Anterior cingulate cortex (tissue), 58 donors: ENCODE measurements at places on chromosomes 12 and 14.

GRCh38 chr12:125330645-125331341, 265.6 kb downstream of the AACS start:
- peak; percentile 52 for DNase-seq

DNA sequence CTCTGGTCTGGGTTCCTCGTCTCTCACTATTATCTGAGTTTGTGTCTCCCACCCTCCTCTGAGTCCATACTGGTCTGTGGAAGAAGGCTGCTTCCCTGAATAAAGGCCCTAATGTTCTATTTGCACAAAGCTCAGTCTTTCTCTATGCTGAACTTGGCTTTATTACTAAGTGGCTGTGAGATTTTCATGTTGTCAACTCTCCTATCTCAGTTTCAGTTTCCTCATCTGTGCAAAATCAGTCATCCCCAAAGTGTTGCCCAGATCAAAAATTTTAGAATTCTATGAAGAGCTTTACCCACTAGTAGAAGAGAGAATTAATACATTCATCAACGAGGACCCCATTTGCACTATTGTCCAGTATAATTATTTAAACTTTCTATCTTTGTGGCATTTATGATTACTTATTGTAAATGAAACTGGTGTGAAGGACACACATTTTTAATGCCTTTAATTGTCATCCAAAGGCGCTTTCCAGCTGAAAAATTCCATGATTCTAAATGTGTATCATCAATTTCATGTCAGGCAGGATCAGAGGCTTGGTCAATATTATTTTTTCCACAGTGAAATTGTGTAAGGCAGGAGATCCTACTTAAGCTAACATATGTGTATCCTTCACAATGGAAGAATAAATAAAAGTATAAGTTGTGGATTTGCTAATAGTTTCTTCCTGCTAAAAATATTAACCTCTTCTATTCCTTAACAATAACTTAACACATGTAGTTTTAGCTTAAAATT, 79.1 kb upstream of the EEA1 start:
- no peak for DNase-seq

DNA sequence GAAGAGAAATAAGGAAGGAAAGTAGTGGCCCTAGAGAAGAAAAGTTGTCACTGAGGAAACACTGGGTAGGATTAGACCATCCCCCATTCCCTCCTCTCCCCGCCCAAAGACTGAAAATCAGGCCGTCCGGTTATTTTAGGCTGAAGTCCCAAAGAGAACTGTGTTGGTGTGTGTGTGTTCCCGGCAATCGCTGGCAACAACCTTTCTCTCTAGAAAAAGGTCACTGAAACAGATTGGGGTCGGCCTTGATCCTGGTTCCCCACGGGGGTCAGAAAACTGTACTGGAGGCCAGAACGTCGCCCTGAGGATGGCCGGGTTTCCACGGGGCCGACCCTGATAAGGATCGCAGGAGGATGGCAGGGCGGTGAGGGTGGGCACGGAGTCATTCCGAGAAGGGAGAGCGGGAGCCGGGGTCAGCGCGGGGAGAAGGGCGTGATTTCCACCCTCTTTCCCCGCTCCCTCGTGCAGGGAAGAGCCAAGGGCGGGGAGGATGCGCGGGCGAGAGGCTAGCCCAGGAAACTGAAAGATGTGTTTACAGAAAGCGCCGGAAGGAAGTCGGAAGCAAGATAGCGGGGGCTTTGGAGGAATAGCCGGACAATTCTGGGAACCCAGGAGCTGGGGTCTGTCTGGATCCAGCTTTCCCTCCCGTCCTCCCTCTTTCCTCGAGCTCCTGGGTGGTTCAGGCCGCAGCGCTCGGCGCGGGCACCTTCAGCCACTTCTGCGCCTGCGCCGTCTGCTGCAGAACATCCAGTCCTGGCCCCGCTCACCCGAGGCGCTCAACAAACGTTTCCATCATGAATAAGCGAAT, 25.3 kb upstream of the SPTLC2 start:
- DNase-seq: peak; percentile 19

DNA sequence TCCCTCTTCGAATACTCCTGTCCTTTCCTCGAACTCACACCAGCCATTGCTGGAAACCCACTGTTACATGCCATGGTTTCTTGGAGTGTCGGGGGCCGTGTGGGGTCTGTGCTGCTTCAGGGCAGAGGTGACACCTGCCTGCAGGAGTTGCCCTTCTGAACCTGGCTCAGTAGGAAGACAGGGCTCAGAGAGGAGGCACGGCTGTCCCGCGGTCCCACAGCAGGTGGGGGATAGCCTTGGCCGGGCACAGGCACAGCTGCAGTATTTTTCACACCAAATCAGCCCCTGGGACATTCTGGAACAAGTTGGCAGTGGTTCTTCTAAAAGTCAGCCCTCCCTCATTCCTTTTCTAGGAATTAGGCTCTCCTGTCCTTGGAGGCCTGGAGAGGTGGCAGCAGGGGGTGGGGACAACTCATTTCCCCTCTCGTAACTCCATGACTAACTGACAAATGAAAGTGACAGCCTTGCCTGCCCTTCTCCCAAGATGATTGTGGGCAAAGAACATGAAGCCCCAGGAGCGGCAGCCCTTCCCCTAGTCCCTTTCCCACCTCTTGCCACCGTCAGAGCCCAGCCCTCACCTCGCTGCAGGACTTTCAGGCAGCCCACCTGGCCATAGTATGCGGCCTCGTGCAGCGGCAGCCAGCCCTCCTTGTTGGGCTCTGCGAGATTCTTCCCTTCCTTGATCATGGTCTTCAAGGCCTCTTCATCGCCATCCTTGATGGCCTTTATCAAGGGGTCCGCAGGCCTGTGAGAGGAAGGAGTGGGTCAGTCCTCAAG, 22.4 kb downstream of the ASB2 start:
- DNase-seq: no peak

DNA sequence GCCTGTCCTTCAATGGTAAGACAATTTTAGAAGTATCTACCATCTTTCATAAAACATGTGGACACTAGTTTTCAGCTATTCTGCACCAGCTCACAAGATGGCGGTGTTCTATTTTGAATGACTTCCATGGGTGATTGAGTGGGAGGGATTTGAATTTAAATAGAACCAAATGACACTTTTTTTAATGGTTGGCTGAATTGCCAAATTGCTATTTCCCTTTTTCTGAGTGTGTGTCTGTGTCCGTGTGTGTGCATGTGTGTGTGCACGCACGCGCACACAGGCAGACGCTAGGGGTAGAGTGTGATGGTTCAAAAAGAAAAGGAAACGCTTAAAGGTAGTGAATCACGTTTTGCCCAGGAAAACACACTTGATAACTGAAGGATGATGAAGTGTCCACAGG, 362.6 kb downstream of the DAD1 start:
- no peak for DNase-seq

- DNase-seq: no peak
Measured at GRCh38 chr14:68413509-68413908, 379.4 kb downstream of the ZFP36L1 start.

GRCh38 chr12:114852976-114853529, 169.1 kb upstream of the TBX3 start:
- DNase-seq: no peak

DNA sequence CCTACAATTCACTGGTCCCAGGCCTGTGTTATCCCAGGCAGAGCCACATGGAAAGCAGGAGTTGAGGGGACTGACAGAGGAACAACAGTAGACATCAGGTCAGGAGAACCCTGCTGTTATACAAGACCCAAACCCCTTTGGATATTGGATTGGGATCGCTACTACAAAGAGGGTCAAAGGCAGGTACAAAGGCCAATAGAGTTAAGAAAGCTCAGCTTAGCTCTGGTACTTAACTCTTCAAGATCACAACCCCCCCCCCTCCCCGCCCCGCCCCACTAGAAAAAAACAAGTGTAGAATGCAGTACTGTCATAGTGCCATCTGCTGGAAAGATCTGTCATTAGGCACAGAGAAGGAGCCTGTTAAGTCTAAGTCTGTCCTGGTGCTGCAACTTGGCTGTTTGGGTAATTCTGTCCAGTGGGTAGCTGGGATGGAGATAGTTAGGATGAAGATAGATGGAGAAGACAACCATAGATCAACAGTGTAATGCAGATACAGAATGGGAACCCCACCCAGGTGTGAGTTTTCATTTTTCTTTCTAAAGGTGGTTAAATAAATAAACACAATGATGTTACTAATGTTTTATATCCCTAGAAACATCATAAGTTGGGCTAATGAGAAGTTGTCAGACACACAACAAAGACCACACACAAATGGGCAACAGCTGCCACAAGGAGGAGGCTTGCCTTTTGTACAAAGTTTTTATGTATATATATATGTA, 17.2 kb downstream of the REM2 start:
- no peak for DNase-seq

- DNase-seq: no peak
Measured at GRCh38 chr14:45705940-45706534, 453.0 kb upstream of the MIS18BP1 start.

DNA sequence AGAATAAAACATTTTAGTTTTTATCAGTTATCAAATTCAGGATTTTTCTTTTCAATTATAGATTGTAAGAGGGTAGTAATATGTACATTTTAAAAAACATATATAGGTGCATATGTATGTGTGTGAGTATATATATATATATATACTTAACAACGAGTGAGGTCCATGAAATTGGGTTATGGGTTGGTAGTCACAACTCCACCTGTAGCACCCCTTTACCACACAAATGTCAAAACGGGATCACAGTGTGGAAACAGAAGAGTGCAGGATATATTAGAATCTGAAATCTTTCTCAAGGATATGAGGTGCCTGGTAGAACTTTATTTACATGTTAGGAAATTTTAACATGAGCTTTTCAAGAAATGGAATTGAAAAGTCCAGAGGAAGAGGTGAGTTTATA, 31.3 kb downstream of the MIA2 start:
- DNase-seq: no peak

- no peak for DNase-seq
Measured at GRCh38 chr14:95190346-95190840, 33.1 kb upstream of the DICER1 start.

GRCh38 chr14:65070471-65070976, 31.8 kb downstream of the MAX start:
- no peak for DNase-seq

DNA sequence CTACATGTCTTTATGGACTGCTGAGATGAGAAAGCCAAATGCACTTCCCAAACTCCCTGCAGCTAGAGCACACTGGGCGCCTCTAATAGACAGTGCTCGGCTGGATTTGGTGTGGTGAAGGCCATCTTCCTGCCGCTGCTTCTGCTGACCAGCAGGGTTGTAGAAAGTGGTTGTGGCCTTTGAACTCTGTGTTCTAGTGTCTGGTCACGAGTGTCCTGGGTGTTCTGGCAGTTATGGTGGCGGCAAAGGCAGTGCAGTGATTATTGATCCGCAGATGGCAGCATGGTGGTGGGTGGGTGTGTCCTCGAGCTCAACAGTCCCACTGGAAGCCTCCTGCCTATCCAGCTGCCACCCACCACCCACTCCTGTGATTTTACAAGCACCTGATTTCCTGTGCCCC, 43.4 kb downstream of the SMIM41 start:
- no peak for DNase-seq

DNA sequence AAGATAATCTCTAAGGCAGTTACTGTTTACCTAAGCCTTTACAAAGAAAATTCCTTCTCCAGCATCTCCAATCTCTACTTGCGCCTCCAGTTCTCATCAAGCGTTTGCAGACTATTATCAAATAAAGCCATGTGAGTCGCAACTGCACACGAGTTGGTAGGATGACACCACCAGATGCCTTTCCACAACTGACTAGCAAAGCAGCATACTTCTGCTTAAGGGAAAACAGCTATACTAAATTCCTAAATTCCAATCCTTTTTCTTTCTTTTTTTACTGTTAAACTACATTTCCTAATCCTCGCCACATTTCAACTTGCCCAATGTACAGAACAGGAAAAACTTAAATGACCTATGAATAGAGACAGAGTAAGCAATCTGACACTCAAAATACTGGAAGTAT, 166.7 kb downstream of the ITPR2 start:
- DNase-seq: no peak

DNA sequence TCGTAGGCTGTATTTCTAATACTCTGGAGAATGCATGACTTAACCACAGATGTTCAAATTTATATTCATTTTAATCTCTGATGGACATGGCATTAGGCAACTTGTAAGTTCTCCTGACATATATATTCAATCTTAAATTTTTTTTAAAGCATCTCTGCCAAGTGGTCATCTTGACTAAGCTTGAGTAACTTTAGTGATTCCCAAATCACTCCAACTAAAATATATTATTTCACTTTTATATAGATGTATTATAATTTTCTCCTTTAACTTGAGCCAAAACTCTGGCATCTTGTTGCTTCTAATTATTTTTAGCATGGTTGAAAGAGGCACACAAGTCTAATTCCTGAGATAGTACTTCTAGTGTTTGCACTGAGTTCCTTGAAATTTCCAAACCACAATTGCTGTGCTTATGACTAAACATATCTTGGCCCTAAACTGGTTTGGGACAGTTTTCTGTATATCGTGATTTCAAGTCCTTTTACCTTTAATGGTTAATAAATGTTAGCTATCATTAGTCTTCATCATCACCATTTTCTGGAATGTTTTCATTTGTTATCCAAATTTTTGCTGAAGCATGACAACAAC, 8.4 kb downstream of the LRFN5 start:
- DNase-seq: no peak

DNA sequence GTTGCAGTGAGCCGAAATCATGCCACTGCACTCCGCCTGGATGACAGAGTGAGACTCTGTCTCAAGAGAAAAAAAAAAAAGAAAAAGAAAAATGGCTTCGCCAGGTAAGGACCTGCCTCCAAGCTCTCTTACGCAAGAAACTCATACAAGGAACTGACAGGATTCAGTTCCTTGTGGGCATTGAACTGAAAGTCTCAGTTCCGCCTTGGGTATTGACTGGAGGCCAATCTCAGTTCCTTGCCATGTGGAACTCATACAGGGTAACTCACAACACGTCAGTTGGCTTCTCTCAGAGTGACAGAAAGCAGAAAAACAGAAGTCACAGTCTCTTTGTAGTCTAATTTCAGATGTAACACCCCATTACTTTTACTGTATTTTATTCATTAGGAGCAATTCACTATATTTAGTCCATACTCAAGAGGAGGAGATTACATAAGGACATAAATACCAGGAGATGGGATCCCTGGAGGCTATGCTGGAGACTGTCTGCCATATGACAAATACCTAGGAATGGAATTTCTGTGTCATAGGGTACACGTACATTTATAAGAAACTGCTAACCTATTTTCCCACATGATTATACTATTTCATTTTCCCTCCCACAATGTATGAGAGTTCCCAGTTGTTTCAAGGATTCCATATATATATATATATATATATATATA, 11.4 kb upstream of the NOPCHAP1 start:
- DNase-seq: no peak

- no peak for DNase-seq
Measured at GRCh38 chr14:31057035-31057434, 30.9 kb upstream of the STRN3 start.
